ENCODE measurements at places on chromosomes 7 and 10. TPM values are rescaled to one million over a fixed set of nuclear protein-coding genes. Genes with fewer than 3 reads are reported as not detected.

Gene MARVELD1
- 27.6 TPM for polyA plus RNA-seq

GRCh38 chr10:130761788-130762301, 549.7 kb downstream of the TCERG1L start:
- no peaks in the 10 kb centered on the region for H3K27me3 ChIP-seq
- no peaks in the 10 kb centered on the region for H3K4me1 ChIP-seq

DNA sequence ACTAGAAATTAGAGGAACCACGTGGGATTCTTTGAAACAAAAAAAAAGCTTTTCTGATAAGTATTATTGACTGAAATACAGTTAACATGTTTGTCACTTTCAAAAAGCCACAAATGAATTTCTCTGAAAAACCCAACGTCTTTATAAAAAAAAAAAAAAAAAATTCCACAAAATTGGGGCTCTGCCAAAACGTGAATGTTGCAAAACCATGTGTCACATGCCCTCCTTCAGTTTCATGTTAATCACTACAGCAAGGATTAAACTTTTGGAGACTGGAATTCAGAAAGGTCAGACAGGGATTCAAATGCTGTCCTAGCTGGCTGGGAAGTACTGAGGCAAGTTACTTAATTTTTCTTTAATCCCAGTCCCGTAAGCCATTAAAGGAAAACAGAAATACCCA, 278.0 kb upstream of the KLF14 start:
- peak; percentile 91 for DNase-seq
- no peaks in the 10 kb centered on the region for H3K27me3 ChIP-seq
- peak overlapping the region; percentile 45 for H3K4me3 ChIP-seq
- H3K27ac ChIP-seq = peak overlapping the region; percentile 99

GRCh38 chr10:47225219-47225927, 74.6 kb upstream of the GDF10 start:
- no peak overlapping the region for H3K27ac ChIP-seq
- H3K4me3 ChIP-seq = no peak overlapping the region
- DNase-seq = no peak
- no peaks in the 10 kb centered on the region for H3K36me3 ChIP-seq
- peaks cover 6% of the 10 kb centered on the region for H3K27me3 ChIP-seq

GRCh38 chr10:78865538-78865875, 203.3 kb upstream of the ZMIZ1 start:
- H3K4me1 ChIP-seq = no peaks in the 10 kb centered on the region
- H3K27me3 ChIP-seq = no peaks in the 10 kb centered on the region
- DNase-seq = no peak

GRCh38 chr10:24974976-24975375, 22.6 kb upstream of the PRTFDC1 start:
- H3K27ac ChIP-seq = peak overlapping the region; percentile 66
- H3K4me1 ChIP-seq = peaks cover 22% of the 10 kb centered on the region
- H3K27me3 ChIP-seq = no peaks in the 10 kb centered on the region
- peak overlapping the region; percentile 34 for H3K4me3 ChIP-seq
- no peaks in the 10 kb centered on the region for H3K36me3 ChIP-seq

Gene HOXA9
- polyA plus RNA-seq = 28.3 TPM
